ENCODE measurements at places on chromosomes 6 and 20.
A peak's percentile ranks its signal among the peaks of the same experiment; 100 is the strongest.

GRCh38 chr6:161418463-161418945 lies 144.6 kb upstream of the AGPAT4 start:
- DNase-seq = peak; percentile 45

GRCh38 chr6:142331601-142332000 lies 29.8 kb downstream of the ADGRG6 start:
- DNase-seq = no peak

GRCh38 chr6:67594366-67594765 lies 1040.7 kb upstream of the ADGRB3 start:
- DNase-seq = no peak

- peak; percentile 46 for DNase-seq
These were observed 1.1 kb downstream of the LRRC1 start for GRCh38 chr6:53795702-53796450.

DNA sequence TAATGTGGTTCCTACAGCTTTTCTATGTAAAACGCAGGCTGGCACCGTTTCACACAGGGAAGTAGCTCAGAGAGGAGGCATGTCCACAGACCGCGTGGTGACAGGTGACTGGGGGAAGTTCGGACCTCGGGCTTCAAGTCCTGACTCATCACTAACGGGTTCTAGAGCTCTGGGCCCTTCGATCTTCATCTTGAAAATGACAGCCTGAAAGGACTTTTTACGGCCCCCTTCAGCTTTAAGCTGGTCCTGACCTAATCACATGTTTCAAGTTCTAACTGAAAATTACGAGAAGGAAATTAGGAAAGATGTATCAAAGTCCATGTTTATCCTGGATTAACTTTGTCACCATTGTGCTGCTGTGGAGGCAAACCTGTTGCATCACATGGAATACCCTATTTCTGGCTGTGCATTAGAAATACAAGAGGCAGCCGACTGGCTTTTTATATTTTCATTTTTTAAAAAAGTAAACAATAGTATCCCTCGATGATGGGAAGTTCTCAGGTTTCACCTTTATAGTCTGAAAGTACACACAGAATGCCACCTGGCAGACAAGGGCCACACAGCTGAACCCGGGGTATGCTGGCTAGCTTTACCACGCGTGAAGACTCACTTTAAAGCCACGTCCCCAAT lies 2.0 kb downstream of the MAN1A1 start:
- no peak for DNase-seq

GRCh38 chr6:4977468-4977867 lies 26.4 kb downstream of the RPP40 start:
- DNase-seq = no peak

GRCh38 chr6:79782792-79783580 lies 151.9 kb downstream of the SH3BGRL2 start:
- DNase-seq = no peak

DNA sequence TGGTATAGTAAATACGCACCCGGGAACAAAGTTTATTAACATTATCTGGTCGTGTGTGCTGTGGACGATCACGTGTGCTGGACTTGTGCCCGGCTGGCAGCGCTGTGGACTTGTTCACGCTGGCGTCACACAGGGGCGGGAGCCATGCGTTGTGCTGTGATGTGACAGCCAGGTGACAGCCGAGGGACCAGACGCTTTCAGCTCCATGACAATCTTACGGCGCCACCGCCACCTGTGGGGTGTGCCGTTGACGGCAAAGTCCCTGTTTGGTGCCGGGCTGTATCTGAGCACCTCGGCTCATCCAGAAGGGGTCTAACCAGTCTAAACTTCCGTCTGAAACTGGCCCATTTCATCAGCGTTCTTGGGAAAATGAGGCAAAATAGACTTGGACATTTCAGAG lies 25.2 kb downstream of the DLL1 start:
- no peak for DNase-seq

DNA sequence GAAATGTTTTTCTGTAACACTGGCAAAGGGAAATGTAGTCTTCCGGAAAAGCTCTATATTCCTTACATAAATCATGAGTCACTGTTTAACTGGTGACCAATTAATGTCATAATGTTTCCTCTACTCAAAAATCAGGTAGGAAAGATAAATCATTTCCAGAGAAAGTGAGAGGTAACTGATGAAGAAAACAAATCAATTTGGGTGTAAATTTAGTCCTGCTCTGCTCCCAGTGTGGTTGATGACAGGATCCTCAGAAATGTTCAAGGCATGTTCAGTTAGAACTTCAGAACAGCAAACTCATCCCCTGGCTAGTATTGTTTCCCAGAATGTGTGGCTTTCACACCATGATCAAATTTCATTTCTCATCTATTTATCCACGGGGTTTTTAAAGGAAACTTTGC lies 38.8 kb upstream of the SPACA1 start:
- no peak for DNase-seq

GRCh38 chr6:113476937-113477839 lies 380.0 kb upstream of the MARCKS start:
- no peak for DNase-seq

DNA sequence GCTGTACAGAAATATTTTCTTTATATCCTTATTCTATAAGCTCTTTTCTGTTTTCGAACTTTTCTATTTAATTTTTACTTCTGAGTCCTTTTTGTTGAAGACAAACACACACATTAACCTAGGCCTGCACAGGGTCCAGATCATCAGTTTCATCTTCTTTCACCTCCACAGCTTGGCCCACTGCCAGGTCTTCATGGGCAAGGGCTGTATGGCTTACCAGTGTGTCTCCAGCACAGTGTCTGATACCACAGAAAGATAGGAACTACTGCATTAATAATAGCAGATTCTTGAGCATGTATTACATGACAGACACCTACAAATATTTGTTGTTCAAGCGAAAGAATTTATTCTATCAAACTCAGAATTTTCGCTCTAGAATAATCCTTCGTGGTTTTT lies 24.4 kb downstream of the QKI start:
- DNase-seq = no peak

- no peak for DNase-seq
These were observed 64.1 kb upstream of the ADGRF1 start for GRCh38 chr6:47106216-47106615.

Measured in right hindlimb (tissue), 1 donor.